Activated CD8-positive, alpha-beta memory T cell treated with anti-CD3 and anti-CD28 coated beads for 1 hour (primary cell): ENCODE measurements at places on chromosomes 4 and X.

DNA sequence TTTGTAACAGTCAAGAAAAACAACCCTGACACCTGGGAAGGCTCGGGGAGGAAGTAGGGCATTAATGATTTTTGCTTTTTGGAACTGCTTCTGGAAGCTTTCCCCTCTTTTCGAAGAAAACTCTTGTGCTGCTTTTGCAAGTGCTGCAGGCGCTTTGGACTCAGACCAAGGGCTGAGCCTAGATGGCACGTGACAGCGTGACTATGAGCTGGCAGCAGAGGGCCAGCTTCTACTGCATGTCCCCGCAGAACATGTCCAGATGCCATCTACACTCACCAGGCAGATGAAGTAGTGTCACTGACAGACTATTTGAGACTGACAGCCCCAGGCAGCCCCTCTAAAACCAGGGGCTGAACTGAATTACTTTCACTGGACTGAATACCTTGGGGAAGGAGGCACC is 6.2 kb downstream of the NR0B1 start:
- no peak for DNase-seq

GRCh38 chr4:175584901-175585300 is 227.2 kb downstream of the GPM6A start:
- no peak for DNase-seq

DNA sequence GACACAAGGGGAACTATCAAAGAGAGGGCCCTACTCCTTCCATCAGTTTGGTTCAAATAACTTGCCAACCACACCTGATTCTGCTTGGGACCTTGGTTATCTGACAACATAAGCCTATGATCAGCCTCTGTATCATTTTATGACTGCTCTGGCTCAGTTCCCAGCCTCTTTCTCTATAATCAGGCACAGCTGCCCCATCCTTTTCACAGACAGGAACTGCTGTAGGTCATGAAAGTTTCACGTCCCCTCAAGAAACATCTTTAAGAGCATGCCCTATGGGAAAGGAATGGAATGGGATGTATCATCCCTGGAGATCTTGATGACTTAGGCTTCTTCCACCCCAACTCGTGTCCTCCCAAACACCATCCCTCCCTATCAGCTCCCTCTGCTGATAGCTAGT is 243.4 kb downstream of the AR start:
- DNase-seq: no peak

DNA sequence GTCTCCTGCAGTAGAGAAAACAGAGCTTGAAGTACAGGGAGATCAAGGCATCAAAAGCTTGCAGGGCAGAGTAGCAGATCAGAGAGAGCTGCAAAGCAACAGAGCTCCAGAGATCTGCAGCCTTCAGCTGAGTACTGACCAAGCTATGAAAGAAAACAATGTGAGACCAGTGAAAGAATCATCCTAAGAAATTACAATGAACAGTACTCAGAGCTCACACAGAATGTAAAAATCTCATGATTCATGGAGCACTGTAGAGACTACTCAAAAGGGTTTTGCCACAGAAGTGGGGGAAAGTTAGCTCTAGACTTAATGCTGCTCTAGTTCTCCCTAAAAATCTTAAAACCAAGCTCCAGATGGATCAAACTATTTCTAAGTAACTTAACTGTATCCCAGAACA is 80.0 kb upstream of the MAB21L2 start:
- DNase-seq: no peak

DNA sequence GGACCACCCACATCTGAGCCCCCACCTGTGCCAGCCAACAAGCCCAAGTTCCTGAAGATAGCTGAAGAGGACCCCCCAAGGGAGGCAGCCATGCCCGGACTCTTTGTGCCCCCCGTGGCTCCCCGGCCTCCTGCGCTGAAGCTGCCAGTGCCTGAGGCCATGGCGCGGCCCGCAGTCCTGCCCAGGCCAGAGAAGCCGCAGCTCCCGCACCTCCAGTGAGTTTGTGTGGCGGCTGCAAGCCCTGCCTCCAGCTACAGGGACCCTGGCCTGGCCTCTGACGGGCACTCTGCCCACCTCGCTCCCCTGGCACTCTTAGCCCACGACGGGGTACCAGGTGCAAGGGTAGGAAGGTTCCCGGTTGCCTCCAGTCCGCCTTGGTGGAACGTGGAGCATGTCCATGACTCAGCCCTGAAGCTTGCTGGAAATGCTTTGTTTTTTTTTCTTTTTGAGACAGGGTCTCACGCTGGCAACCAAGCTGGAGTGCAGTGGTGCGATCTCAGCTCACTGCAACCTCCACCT is 13.7 kb upstream of the ADD1 start:
- DNase-seq: no peak

DNA sequence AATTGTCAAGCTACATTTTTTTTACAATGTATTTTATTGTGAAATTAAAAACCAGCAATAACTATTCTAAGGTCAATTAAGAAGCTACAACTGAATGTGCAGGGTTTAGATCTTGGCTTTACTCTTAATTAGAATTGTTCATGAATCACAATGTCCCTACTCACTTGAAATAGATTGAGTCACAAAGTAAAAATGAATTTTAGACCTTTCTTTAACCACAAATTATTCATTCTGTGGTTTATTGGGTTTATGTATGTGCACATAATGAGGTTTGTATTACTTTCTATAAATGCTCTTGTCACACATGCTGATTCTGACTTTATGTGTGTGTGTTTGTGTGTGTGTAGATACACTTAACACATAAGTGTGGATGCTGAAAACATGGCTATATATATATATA is 647.0 kb upstream of the AADAT start:
- no peak for DNase-seq

- DNase-seq: no peak
Observed at GRCh38 chr4:185305979-185306442, 89.7 kb downstream of the LRP2BP start.

DNA sequence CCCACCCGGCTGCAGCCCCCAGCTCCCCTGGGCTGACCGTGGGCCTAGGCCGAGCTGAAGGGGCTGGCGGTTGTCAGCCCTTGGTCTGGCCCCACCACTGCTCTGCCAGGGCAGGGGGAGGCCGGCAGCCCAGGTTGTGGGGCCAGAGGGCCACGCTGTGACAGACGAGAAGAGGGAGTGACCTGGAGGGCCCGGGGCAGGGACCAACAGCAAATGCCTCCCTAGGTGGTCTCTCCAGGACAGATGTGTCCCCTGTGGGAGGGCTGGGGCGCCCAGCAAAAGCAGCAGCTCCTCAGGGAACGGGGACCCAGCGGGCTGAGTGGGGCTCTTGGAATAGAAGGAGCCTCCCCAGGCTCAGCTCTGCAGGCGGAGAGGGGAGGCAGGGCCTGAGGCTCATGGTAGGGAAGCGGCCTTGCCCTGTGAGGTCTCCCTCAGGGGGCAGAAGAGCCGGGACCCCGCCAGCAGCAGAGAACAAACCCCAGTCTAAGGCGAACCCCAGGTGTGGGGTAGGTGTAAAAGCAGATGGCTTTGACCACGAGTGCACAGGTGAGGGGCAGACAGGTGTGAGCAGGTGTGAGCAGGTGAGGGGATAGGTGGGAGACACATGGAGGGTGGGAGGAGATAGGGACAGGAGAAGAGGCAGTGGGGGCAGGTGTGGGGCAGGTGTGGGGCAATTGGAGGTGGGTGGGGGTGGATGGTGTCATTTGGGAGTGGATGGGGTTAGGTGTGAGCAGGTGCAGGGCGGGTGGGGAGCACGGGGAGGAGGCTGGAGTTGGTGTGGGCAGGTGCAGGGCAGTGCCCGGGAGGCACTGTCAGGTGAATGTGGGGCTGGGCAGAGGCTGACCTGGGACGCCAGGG is 34.1 kb upstream of the SPON2 start:
- no peak for DNase-seq

DNA sequence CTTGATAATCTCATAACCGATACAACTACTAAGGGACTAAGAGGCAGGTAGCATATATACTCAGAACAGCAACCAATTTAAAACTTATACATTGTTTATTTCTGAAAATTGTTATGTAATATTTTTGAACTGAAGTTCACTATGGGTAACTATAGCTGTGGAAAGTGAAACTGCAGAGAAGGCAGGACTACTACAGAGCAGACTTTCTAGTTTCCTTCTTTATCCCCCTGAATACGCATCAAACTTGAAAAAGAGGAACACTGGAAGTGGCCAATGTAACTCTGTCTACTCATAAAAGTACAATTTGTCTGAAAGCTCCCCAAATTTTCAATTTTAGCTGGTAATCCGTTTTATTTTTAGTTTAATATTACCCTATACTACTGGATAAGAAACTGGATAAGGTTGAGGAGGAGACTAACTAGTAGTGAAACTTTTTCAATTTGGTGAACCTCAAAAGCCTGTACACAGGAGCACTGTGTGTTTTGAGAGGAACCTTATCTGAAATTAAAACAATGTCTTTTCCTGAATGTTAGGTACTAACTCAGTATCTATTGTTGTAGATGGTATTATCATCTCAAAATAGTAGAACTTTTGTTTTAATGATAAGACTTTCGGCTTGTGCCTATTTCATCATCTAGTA is 225.8 kb downstream of the GABRG1 start:
- no peak for DNase-seq

- no peak for DNase-seq
Observed at GRCh38 chrX:115909017-115909416, 261.5 kb upstream of the AGTR2 start.

- peak; percentile 62 for DNase-seq
Observed at GRCh38 chrX:119791437-119792231, at the start of gene RPL39. Gene RPL39 (minus strand): TSS chrX:119791630. CDS start chrX:119791576, 54 bp downstream.

DNA sequence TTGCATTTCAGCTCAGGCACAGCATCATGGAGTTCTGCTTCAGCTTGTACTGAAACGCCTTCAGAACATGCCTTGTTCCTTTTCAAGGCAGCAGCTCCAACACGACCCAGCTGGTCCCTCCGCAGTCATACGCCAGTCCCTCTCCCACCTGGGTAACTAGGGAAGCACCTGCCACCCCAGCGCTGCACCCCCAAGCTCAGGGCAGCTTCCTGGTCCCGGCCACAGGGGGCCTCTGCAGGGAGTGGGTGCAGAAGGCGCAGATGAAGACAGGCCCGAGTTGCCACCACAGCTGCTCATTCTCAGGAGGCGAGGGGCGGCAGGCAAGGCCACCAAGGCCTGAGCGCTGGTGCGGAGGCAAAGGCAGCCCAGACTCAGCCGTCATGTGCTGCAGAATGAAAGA is 21.8 kb downstream of the WDR1 start:
- DNase-seq: no peak

GRCh38 chr4:143247866-143248265 is 63.1 kb downstream of the USP38 start:
- DNase-seq: no peak

DNA sequence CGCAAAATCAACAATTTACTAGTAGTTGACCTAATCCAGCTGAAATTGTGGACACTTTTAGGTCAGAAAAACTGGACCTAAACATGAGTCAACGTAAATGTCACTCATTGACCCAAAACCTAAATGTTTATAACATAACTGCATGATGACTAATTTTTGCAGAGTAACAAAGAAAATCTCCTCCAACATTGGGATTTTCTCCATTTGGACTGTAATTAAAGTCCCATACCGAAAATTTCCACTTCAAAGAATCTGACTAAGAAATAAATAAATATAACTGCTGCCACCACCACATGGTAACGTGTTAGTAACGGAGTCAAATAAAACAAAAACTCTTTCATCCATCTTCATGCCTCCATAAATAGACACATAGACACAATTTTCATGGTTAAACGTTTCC is 1.9 kb downstream of the ADGRA3 start:
- no peak for DNase-seq
